ENCODE measurements at places on chromosomes 16 and 17.

GRCh38 chr17:30173649-30174048, 57.0 kb downstream of the NSRP1 start:
- no peak for DNase-seq

GRCh38 chr16:62913924-62914323, 877.7 kb upstream of the CDH8 start:
- no peak for DNase-seq

DNA sequence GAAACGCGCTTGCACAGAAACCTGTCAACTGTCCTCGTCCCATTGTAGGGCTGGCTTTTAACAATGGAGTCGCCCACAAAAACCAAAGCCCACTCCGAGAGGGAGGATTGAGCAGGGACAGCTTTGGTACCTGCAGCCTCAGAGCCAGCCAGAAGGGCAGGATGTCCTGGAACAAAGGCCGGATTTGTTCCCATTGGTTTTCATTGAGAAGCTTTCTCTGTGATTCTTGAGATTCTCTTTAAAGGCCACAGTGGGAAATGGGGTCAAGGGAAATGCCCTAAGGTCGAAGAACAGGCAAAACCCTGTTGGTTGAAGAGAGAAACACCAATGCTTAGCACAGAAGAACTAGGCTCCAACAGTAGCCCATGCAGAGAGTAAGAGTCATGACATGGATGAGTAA, 65.4 kb downstream of the C16orf78 start:
- no peak for DNase-seq

- DNase-seq, result no peak
Observed at GRCh38 chr16:77111056-77111565, 79.9 kb upstream of the MON1B start.

DNA sequence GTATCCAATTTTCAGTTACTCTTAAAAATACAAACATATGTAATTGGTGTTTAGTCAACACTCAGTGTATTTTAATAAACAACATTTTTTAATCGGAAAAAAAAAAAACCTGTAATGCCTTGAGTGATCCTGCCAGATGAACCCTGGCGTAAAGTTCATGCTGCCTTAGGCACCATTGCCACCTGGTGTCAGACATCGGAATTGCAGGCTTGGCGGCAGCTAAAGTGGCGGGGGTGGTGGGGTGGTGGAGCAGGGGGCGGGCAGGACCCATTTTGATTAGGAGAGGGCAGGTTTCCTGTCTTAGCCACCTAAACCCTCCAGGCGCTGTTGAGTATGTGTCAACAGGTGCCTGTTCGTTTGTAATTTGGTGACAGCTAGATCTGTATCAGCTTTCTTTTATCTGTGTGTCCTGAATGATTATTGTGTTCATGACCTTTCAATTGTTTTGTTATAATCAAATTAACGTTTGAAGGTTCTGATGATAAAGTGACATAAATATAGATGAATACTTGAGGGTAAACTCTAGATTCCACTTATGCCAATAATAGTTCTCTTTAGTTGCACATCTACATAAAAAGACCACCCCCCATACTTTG, 588.7 kb downstream of the CDH13 start:
- DNase-seq, result no peak

GRCh38 chr17:64209983-64210382, 53.1 kb downstream of the TEX2 start:
- no peak for DNase-seq

All from effector CD8-positive, alpha-beta T cell (primary cell).